WTC11 (cell line): ENCODE measurements at places on chromosomes 3 and 15. TPM values are rescaled to one million over a fixed set of nuclear protein-coding genes. Genes with fewer than 3 reads are reported as not detected.

GRCh38 chr3:132550579-132551305 is 46.3 kb upstream of the ACKR4 start:
- no peaks in the 10 kb centered on the region for H3K36me3 ChIP-seq
- no peak overlapping the region for H3K4me3 ChIP-seq
- H3K27me3 ChIP-seq = no peaks in the 10 kb centered on the region
- H3K4me1 ChIP-seq = peaks cover 13% of the 10 kb centered on the region
- DNase-seq = no peak

DNA sequence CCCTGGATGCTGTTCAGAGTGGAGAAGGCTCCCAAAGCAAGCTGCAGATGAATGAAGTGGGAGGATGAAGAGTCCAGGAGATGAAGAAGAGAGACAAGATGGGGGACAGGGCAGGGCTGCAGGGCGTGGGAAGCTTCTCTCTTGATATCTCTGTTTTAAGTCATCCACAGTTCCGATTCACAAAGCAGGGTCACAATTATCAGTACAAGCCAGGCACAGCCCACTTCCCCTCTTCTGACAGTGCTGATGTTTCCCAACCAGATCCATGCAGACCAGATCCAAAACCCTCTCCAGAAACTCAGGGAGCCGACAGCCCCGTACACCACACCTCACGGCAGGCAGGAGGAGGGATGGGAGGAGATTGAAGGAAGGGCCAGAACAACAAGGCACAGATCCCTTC is 31.1 kb downstream of the NTRK3 start:
- H3K4me1 ChIP-seq = no peaks in the 10 kb centered on the region
- H3K27ac ChIP-seq = no peak overlapping the region
- H3K4me3 ChIP-seq = no peak overlapping the region
- no peaks in the 10 kb centered on the region for H3K27me3 ChIP-seq

DNA sequence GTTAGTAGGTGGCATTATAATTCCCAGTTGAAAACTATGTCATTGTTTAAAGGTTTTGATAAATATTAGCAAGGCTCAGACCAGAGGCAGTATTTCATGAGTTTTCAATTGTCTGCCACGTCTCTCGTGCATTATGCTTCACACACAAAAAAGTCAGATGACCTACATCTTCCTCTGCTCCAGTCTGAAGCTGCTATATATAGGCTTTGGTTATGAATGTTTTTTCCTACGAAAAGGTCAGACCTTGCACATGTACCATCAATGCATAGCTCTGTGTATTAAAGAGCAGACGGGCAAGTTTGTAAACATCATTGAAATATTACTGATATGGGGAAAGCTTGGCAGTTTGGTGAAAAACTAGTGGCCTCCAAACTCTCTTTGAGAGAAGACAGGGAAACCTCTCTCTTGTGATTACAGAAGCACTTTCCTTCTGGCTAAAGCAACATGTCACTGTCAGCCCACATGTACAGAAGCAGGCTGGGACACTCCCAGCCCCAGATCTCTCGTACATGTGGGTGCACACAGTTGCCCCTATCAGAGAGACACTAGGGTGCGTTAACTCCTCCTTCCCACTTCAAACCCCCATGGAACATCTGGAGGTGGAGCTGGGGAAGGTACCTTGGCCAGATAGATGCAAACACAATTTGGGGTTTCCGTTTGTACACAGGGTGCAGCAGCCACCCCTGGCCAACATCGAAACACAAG is 184.0 kb upstream of the BCL6 start:
- no peak overlapping the region for H3K27ac ChIP-seq
- DNase-seq = no peak
- H3K36me3 ChIP-seq = peaks cover 15% of the 10 kb centered on the region
- H3K27me3 ChIP-seq = peaks cover 3% of the 10 kb centered on the region; the same call in 1 of the 2 replicates

DNA sequence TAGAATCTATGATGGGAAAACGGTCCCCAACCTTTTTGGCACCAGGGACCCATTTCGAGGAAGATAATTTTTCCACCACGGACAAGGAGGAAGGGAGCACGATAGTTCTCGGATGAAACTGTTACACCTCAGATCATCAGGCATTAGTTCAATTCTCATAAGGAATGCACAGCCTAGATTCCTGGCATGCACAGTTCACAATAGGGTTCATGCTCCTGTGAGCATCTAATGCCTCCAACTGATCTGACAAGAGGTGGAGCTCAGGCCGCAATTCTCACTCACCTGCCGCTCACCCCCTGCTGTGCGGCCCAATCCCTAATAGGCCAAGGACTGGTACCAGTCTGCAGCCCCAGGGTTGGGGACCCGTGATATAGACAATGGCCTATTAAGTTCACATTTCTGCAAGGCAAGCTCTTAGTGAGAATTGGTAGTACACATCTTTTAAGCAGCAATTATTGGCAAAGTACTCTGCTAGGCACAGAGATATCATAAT is 26.5 kb downstream of the CD200R1 start:
- peaks cover 6% of the 10 kb centered on the region for H3K4me1 ChIP-seq
- H3K36me3 ChIP-seq = peaks cover 7% of the 10 kb centered on the region; the same call in 1 of the 2 replicates
- DNase-seq = peak; percentile 28
- no peak overlapping the region for H3K4me3 ChIP-seq
- H3K27me3 ChIP-seq = no peaks in the 10 kb centered on the region

DNA sequence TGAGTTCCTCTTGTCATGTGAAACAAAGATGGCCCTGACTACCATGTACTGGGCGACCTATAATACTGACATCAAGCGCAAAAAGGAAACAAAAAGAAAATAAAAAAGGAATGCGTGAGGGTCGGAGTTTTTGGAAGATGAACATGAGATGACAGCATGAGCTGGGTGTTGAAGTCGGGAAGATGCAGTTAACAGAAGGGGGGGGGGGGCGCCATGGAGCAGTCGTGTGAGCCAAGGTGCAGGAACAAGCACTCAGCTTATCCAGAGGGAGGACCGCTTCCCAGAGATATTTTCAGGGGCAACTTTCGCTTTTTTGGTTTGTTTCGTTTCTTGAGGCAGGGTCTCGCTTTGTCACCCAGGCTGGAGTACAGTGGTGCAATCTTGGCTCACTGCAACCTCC is 110.2 kb downstream of the RORA start:
- no peak overlapping the region for H3K4me3 ChIP-seq
- peaks cover 39% of the 10 kb centered on the region for H3K4me1 ChIP-seq
- no peak overlapping the region for H3K27ac ChIP-seq
- H3K27me3 ChIP-seq = no peaks in the 10 kb centered on the region

GRCh38 chr3:59862686-59863085 is 812.9 kb upstream of the CFAP20DC start:
- no peak overlapping the region for H3K4me3 ChIP-seq
- H3K4me1 ChIP-seq = peaks cover under 1% of the 10 kb centered on the region; the same call in 1 of the 2 replicates
- no peak for DNase-seq
- no peak overlapping the region for H3K27ac ChIP-seq

DNA sequence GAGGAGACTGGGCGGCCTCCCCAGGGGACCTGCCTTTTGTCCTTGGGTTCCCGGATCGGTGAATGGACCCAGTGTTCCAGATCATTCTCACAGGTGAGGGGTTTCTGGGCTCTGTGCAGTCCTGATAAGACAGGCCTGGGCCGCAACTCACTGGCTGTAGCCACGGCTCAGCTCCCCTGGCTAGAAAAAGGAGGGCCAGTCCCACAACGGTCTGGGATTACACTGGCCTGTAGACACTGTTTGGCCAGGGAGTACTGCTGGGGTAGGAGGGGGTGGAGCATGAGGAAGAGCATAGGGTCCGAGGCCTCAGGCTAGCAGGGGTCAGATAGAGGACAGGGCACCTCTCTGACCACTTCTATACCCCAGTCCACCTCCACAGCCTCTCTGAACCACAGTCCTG is 21.0 kb upstream of the TICRR start:
- no peaks in the 10 kb centered on the region for H3K36me3 ChIP-seq
- peaks cover 4% of the 10 kb centered on the region; the same call in 1 of the 2 replicates for H3K27me3 ChIP-seq
- DNase-seq = no peak
- H3K4me1 ChIP-seq = peaks cover 3% of the 10 kb centered on the region; the same call in 1 of the 2 replicates

GRCh38 chr3:150180334-150180733 is 209.6 kb upstream of the PFN2 start:
- no peak overlapping the region for H3K27ac ChIP-seq
- no peaks in the 10 kb centered on the region for H3K36me3 ChIP-seq
- peaks cover 7% of the 10 kb centered on the region for H3K4me1 ChIP-seq
- H3K27me3 ChIP-seq = no peaks in the 10 kb centered on the region
- H3K4me3 ChIP-seq = no peak overlapping the region

GRCh38 chr3:126607214-126607908 is 47.6 kb downstream of the TXNRD3 start:
- no peaks in the 10 kb centered on the region; the same call in 1 of the 2 replicates for H3K36me3 ChIP-seq
- H3K4me3 ChIP-seq = no peak overlapping the region
- no peaks in the 10 kb centered on the region for H3K27me3 ChIP-seq
- DNase-seq = no peak
- no peaks in the 10 kb centered on the region for H3K4me1 ChIP-seq

DNA sequence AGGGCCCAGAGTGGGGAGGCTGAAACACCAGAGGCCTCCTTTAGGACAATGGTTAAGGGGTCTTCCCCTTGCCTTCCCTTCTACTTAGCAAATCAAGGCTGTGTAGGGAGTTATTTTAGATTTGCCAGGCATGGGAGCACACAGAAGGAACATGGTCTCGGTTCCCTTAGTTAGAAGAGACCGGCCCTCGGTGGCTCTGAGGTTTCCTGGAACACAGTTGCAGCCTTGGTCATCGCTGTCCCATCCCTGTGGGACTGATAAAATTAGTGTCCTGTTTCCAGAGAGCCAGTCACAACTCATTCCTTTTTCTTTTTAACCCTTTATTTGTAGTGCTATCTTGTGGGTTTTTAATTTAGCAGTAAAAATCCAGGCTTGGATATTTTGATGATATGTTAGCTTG is 81.4 kb downstream of the CRTC3 start:
- H3K4me3 ChIP-seq = no peak overlapping the region
- no peaks in the 10 kb centered on the region for H3K36me3 ChIP-seq
- H3K27ac ChIP-seq = 0 out of 2 replicates have a peak overlapping the region, but pooled peaks have one; percentile 20
- DNase-seq = no peak

- DNase-seq = no peak
- H3K27me3 ChIP-seq = no peaks in the 10 kb centered on the region
- no peak overlapping the region for H3K4me3 ChIP-seq
These were observed 6.9 kb downstream of the PLCH1 start for GRCh38 chr3:155737844-155738460.

Gene CNTN3
- total RNA-seq = 0.14 to 0.17 TPM (median 0.14 TPM) in 3 replicates

Gene GRIP2
- 11.4 to 12.0 TPM (median 11.7 TPM) in 3 replicates for total RNA-seq

Gene SATB1
- 31.1 to 36.8 TPM (median 36.2 TPM) in 3 replicates for total RNA-seq

Gene CHRNA5
- total RNA-seq = 21.0 to 23.3 TPM (median 21.2 TPM) in 3 replicates

Gene CACNA1D
- 1.8 to 3.6 TPM (median 2.3 TPM) in 3 replicates for total RNA-seq

Gene HDDC3
- total RNA-seq = 16.4 to 23.6 TPM (median 21.7 TPM) in 3 replicates

Gene TLR9
- not detected in 3 replicates for total RNA-seq
